ENCODE measurements at places on chromosomes 4 and X.

- no peak for DNase-seq
These were observed 66.3 kb downstream of the NBDY start for GRCh38 chrX:56795309-56795868.

GRCh38 chr4:166535865-166536264, 662.8 kb downstream of the TLL1 start:
- DNase-seq = no peak

DNA sequence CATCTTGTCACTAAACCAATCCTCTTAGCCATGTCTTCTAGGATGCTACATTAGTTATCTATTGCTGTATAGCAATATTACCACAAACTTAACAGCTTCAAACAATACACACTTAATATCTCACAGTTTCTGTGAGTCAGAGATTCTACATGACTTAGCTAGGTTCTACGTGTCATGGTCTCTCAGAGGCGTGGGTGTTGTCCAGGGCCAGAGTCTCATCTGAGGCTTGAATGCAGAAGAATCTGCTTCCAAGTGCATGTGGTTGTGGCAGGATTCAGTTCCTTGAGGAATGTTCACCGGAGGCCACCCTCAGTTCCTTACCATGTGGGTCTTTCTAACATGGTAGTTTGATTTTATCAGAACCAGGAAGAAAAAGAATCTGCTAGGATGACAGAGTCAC, 26.4 kb downstream of the PPP1R2C start:
- no peak for DNase-seq

DNA sequence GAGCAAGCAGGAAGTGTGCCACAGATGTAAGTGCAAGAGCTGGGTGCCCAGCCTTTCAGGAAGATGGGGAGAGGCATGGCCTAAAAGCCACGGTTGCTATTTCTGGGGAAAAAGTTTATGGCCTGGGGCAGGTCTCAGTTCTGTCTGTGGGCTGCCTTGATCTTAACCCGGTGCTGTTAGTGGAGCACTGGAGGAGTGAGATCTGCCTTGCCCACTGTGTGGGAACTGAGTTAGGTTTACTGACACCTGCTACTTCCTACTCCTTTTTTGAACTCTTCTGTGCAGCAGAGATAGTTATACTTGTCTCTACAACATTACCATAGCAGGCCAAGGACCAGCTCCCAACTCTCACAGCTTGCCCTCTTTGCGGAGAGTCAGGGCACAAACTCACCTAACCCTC, 76.5 kb downstream of the ITM2A start:
- DNase-seq = no peak

DNA sequence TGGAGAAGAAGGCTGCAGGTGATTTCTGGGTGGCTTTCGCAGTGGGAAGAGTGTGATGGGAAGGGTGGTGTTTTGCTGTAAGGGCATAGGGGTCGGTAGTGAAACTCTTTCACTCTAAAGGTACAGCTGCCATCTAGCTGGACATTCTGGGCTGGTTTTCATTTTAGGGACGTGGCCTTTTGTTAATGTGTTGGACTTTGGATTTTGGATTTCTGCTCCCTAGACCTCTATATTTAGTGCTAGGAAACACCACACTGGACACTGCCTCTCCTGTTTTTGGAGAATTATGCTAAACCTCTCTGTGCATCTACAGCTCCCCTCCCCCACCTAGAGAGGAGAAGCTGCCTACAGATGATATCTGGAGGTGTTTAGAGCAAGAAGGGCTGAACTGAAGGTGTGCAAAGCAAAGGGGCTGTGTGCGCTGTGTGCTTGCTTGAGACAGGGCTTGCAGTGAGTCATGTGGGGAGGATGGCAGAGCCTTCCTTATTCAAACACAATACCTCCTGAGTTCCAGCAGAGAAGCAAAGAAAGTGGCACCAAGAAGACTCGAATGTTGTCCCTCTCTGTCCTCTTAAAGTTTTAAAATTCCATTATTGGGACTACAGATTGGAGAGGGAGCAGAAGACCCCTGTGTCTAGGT, 47.9 kb downstream of the STARD8 start:
- DNase-seq = no peak

DNA sequence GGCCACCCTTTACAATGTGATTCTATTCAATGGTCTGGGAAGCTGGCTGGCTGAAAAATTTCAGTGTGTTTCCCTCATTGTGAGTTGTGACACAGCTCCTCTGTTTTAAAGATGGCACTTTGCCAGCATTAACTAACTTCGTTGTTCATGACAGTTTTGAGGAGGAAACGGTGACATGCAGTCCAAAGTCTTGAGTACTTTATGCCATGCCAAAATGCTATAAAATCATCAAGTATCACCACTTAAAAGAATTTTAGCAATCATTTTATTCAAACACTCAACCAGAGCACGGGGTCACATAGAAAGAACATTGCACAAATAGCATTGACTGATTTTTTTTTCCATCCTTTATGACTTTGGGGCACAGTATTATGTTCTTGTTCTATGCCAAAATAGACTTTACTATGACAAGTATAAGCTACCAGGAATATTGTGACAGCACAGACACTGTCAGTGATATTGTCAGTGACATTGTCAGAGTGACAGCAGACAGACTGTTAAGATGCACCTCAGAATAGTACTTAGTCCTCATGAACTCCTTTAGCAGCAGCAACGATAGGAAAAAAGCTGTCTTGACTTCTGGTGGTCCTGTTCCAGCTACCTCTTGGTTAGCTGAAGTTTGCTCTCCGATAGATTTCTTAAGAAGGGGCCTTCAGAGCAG, 46.7 kb downstream of the CXCL13 start:
- DNase-seq = no peak

Data from T-helper 22 cell (primary cell).